ENCODE measurements at places on chromosomes 1 and 21. TPM values are rescaled to one million over a fixed set of nuclear protein-coding genes. Genes with fewer than 3 reads are reported as not detected.

Gene PDC
- not detected for total RNA-seq

Gene NCMAP
- not detected for total RNA-seq

Gene PLA2G4A
- total RNA-seq = 20.1 TPM

Gene RHOC
- 360 TPM for total RNA-seq

Gene CYB561D1
- 6.5 TPM for total RNA-seq

Gene S100A2
- 2.4 TPM for total RNA-seq

Gene FABP3
- total RNA-seq = 40.1 TPM

Gene LYPD8
- not detected for total RNA-seq

Gene CBR3
- 5.8 TPM for total RNA-seq

Gene RCAN3
- 4.2 TPM for total RNA-seq

Gene ACTL8
- total RNA-seq = 0.07 TPM

Gene FBXO2
- 3.4 TPM for total RNA-seq

Gene CSDE1
- total RNA-seq = 1,694 TPM

Gene CLCA1
- total RNA-seq = not detected

Gene RXRG
- total RNA-seq = not detected

Gene IKBKE
- total RNA-seq = 9.6 TPM

Gene FYB2
- not detected for total RNA-seq

Gene ZNF648
- total RNA-seq = not detected

Gene CD52
- not detected for total RNA-seq

Gene STUM
- total RNA-seq = under 0.01 TPM

Gene OR2AK2
- total RNA-seq = not detected

Gene VASH2
- 0.26 TPM for total RNA-seq

Gene KCNE2
- total RNA-seq = not detected

Gene PRDM16
- 11.6 TPM for total RNA-seq

Gene OR2L13
- not detected for total RNA-seq

Gene KRTAP21-2
- not detected for total RNA-seq

Gene ADAMTS5
- 2.1 TPM for total RNA-seq
